ENCODE measurements at places on chromosomes 7 and 10.

GRCh38 chr10:112362833-112363232 lies 11.1 kb upstream of the ACSL5 start:
- DNase-seq: no peak

DNA sequence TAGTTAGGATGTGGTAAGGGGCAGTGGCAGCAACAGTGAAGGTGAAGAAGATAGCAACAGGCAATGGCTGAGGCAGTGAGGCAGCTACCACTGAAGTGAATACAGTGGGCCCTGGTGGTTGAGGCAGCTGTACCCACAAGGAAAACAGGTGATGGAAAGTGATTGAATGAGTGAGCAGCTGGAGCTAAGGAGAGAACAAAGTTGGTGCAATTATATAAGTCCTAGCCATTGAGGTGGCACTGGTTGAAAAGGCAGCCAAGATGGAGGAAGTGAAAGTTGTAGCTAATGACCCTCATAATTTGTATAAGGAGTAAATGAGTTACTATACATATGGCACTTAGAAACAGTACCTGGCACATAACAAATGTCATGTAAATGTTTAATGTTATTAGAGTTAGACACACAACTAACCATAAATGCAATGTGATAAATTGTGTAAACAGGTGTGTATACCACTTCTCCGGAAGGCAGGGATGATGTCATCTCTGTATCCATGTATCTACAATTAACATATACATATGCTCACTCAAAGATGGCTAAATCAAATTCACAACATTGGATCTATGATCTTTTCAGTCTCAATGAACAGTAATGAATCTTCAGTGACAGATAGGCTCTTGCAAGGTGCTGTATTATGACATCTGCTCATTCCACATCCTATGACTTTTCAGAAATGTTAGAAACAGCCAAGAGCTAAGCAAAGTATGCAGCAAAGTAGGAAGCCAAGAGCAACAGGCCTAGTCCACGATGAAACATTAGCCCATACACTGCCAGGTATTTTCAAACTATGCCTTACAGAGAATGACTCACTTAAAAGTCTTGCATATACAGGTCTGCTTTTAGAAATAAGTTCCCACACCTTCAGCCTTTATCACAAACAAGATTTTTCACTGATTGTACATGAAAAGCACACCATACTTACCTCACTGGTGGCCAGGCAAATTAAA lies 10.7 kb downstream of the XPNPEP1 start:
- DNase-seq: no peak

DNA sequence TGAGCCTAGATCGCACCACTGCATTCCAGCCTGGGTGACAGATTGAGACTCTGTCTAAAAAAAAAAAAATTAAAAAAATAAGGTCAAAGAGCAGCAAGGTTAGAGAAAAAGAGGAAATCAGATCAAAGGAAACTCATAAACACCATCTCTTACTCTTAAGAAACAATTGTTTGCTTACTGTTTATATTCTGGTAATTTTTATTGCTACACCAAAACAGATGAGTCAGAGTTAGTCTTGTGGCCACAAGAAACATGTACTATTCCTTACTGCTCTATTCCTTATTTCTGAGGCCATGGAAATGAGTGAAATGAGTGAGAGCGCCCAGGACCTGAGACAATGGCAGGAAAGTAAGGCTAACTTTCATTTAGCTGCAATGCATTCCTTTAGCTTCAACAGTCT lies 387.3 kb downstream of the HPSE2 start:
- no peak for DNase-seq

DNA sequence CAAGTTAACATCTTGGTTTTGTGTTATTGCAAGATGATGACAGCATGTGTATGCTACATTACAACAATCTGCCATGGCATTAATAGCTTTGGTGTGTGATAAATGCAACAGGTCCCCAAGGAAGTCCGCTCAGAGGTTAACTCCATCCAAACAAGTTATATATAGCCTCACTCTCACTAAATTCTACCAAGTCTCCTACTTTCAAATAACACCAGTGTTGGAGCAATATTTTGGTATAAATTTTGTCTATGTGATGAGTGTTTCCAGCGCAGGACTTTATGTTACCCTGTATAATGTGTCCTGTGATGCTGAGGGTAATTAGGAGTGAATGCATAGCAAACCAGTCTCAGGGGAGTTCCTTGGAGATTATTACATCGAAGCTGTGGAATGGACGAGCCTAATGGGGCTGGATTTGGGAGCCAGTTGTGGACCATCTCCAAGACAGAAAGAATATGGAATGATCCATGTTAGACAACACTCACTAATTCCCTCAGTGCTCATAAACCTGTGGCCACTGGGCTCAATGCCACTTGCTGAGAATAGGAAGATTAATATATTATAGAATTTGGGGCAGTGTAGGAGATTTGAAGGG lies 127.6 kb upstream of the CXCL12 start:
- DNase-seq: no peak

GRCh38 chr7:83118347-83119025 lies 44.2 kb downstream of the PCLO start:
- DNase-seq: no peak

DNA sequence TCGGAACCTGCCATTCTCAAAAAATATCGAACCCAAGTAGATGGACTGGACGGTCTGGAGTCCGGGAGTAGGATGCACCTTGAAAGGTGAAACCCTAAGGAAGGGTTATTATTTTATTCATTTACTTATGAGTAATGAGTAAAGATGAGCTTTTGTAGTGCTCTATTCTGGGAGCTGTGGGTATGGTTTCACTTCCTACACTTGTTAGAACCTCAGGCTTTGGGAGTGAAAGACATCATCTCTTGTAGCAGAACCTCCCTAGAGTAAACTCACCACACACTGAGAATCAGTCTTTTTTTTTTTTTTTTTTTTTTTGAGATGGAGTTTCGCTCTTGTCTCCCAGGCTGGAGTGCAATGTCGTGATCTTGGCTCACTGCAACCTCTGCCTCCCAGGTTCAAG lies 389.4 kb upstream of the AUTS2 start:
- DNase-seq: no peak

DNA sequence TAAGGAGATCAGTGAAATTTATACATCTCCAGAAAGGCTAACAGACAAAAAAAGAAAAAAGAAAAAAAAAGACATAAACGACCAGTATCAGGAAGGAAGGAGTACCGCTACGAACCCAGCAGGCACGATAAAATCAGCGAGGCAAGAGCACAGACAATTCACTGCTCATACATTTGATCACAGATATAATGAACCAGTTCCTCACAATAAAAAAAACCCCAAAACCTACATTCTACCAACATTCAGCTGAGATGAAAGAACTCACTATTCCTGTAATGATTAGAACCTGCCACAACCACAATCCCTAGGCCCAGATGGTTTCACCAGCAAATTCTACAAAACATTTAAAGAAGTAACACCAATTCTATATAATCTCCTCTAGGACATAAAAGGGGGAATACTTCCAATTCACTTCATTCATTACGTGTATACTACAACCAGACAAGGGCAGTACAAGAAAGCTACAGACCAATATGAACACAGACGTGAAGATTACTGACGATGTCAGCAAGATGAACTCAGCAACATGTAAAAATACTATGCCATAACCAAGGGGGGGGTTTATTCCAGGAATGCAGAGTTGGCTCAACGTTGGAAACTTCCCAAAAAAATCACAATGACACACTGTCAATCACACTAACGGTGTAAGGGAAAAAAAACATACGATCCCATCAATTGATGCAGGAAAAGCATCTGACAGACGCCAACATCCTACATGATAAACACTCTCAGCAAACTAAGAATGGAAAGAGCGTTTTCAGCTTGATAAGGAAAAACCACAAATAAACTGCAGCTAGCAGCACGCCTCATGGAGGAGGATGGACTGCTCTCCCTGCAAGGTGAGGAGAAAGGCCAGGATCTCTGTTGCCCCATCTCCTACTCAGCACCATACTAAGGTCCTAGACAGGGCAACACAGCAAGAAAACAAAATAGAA lies 256.2 kb downstream of the ELFN1 start:
- peak; percentile 58 for DNase-seq

DNA sequence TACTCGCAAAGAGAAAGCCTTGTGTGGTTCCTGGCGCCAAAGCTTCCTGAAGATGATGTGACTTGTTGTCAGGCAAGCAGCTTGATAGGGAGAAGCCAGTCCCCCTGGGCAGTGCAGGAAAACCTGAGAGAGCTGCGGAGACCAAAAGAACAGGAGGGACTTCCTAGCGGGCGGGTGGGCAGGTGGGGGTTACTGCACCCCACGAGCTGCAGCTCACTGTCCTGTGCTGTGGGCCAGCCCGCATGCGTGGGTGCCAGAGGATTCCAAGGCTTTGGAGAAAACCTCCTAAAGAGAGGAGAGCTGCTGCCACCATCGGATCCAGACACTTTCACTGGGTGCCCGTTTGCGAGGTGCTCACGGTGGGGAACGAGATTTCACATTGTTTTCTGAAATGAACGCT lies 145.1 kb downstream of the ACTR3B start:
- no peak for DNase-seq

GRCh38 chr7:149291036-149291780 lies 29.2 kb downstream of the ZNF783 start:
- no peak for DNase-seq

DNA sequence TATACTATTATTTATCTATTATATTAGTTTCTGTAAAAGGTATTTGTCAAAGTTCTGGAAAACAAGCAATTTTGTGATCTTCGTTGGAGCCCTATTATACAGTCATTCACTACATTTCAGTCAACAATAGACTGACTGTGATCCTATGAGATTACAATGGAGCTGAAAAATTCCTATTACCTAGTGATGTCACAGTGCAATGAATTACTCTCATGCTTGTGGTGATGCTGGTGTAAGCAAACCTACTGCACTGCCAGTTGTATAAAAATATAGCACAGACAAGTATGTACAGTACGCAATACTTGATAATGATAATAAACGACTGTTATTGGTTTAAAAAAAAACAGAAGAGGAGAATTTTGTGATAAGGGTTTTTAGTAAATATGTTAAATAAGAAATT lies 21.4 kb downstream of the OR6V1 start:
- DNase-seq: no peak

DNA sequence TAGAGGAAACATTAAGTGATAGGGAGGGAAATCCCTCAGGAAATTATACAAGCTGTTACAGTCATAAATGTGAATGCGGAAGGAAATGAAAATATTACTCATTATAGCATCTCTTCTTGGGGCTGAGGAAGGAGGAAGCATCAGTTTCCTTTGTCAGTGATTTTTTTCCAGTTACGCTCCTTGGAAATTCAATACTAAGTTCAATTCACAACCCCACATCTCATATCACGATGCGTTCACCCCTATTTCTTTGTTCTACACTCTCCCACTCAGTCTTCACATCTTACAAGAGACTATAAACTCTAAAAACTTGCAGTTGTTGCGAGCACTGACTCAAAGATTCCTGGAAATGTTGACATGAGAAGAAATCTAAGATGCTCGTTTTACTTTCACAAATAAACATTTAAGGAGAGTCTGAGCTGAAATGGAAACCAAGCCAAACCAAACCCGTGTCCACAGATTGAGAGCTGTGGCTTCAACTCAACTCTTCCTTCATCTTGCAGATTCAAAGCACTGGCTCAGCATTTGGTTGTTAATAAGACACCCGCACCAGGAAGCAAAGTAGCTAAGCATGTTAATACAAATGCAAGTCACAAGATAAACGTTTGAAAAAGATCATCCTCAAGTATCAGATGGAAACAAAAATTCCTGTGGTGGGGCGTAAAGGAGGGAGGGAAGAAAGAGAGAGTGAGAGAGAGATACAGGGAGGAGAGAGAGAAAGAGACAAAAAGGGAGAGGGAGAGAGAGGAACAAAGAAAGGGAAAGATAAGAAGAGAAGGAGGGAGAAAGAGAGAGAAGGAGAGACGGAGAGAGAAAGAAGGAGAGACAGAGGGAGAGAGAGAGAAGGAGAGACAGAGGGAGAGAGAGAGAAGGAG lies 150.0 kb upstream of the RSU1 start:
- no peak for DNase-seq

GRCh38 chr10:114402871-114403540 lies 1.3 kb downstream of the AFAP1L2 start:
- DNase-seq: no peak

- DNase-seq: no peak
Measured at GRCh38 chr10:7130191-7130911, 280.5 kb downstream of the SFMBT2 start.

- no peak for DNase-seq
Measured at GRCh38 chr10:123559823-123560092, 106.4 kb upstream of the GPR26 start.

DNA sequence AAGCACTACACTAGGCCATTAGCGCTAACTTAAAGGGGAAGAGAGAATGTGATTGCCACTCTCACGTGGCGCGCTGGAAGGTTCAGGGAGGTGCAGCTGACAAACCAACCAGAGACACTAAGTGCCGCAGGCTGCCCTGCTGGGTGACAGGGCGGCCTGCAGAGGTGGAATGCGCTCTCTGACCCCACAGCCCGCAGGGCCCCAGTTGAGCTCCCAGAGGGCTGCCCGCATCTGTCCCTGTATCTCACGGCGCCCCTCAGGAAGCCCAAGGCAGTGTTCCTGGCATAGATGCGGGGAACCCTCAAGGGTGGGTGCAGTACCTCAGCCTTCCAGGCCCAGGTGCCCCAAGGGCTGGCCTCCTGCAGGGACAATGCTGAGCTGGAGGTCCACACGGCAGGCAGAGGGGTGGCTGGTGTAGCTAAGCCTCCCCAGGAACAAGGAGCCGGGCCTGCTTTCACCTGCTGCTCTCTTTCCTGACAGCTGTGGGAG lies 66.6 kb downstream of the CALML3 start:
- DNase-seq: no peak

DNA sequence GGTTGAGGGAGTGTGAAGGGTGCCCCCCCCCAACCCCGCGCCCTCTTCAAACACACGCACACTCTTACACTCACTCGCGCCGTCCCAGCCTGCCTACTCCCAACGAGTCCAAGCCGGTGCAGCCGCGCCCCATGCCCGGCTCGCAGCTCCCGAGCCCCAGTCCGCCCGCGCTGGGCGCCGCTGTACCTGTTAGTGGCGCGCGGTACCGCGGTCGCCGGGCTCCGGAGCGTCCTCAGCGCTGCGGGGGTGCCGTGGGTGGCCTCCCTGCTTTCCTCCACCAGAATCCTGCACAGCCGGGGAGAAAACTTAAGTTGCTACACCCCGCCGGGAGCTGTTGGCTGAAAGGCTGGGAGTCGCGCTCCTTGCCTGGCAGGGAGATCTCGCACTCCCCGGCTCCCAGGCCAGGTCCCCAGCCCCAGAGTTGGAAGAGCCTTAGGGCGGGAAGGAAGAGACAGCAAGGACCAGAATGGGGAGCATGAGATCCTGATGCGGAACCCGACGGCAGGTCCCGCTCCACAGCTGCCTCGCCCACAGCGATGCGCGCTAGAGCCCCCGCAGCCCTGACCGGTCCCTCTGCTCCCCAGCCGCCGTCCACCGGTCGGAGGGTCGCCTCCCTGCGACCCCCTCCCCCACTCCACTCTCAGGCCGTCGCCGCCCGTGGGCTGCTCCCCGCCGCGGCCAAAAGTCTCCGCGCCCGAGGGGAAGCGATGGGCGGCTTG lies 863 bp downstream of the ST8SIA6 start:
- DNase-seq: peak; percentile 42

GRCh38 chr7:13130321-13130720 lies 442.9 kb downstream of the ARL4A start:
- no peak for DNase-seq
